ENCODE measurements at places on chromosomes 12 and 14.

DNA sequence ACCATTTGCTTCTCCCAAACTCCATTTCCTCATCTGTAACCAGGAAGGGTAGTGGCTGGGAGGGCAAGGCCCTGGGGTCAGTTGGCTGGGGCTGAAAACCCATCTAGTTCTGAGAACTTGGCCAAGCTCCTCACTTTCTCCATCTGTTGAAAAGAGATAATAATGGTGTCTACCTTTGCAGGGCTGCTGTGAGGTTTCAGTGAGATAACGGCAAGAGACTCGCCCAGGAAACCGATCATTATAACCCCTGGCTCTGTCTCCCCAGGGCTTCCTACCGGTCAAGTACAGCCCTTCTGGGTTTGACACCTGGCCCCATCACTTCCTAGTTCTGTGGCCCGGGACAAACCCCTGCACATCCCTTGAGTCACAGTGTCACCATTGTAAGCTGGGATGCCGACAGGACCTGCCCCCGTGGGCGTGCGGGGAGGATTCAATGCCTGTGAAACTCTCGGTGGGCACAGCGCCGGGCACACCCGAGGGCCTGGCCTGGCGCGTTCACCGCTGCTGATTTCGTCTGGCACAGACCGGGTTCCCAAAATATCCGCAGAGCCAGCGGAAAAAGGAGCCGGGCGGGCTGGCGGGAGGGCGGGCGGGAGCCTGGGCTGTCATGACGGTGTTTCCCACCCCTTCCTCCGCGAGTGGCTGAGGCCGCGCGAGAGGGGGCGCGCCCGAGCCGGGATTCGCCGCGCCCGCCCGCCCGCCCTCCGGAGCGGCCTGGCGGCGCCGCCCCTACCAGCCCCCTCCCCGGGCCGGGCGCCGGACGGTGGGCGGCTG is 4.4 kb downstream of the KMT5A start:
- H3K4me3 ChIP-seq = peak overlapping the region; percentile 83
- H3K27ac ChIP-seq = peak overlapping the region; percentile 48
- peaks cover 25% of the 10 kb centered on the region for H3K36me3 ChIP-seq
- peaks cover 16% of the 10 kb centered on the region for H3K4me1 ChIP-seq
- H3K27me3 ChIP-seq = no peaks in the 10 kb centered on the region
- DNase-seq = peak; percentile 80

DNA sequence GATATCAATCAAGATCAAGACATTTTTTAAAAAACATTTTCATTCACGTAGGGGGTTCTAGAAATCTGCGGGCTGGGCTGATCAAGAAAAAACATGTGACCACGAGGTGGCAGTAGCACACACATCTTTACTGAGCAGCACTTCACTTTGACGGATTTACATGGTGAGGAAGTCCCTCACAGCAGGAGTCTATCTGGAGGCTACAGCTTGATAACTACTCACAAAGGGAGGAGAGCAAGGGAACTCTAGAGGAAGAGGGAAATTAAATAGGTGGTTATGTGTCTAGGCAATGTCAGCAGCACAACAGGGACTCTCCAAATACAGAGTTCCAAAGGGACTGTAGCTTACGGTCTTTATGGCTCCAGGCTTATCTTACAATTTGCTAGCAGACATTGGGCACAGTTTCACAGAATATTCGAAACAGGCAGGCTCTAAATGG is 248.1 kb downstream of the DPY19L2 start:
- no peaks in the 10 kb centered on the region for H3K36me3 ChIP-seq
- no peaks in the 10 kb centered on the region for H3K27me3 ChIP-seq
- H3K4me3 ChIP-seq = no peak overlapping the region
- peak; percentile 59 for DNase-seq
- no peaks in the 10 kb centered on the region for H3K4me1 ChIP-seq
- H3K27ac ChIP-seq = no peak overlapping the region

DNA sequence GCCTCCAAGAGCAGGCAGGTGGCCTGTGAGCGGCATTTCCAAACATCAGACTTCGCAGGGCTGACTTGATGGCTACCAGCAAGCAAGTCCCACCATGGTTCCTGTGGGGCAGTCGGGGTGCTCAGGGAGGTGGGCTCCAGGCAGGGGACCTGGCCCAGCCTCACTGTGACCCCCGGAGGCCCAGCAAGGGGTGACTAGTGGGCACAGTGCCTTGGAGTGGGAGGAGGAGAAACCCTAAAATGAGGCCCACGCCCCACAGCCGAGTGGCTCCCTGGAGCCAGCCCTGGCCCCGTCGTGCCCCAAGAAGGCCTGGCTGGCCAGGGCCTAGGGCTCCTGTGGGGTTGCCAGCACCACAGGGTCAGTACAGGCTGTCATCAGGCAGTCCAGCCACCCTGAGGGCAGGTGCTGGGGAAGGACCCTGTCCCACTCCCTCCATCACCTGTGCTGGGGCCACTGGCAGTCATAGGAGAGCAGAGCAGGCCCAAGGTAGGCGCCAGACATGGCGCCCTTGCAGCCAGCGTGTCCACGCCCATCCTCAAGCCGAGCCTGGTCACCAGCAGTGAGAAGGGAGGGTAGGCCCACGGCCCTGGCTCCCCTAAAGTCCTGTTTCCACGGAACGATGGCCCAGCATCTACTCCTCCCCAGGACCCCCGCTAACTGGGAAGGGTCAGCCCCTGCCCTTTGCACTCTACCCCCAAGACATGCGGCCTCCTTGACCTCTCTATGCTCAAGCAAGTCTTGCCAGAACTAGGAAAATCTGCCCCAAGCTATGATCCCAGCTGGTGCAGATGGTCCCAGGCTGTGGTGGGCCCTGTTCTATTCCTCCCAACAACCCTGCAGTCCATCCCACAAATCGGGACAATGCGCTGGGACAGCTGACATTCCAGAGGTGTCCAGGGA is 144.2 kb upstream of the C14orf180 start:
- DNase-seq = no peak
- peaks cover 1% of the 10 kb centered on the region for H3K4me1 ChIP-seq
- no peak overlapping the region for H3K27ac ChIP-seq
- no peaks in the 10 kb centered on the region for H3K36me3 ChIP-seq
- no peak overlapping the region for H3K4me3 ChIP-seq

- peak; percentile 18 for DNase-seq
- peaks cover 4% of the 10 kb centered on the region for H3K36me3 ChIP-seq
- no peak overlapping the region for H3K4me3 ChIP-seq
- no peak overlapping the region for H3K27ac ChIP-seq
- peaks cover 30% of the 10 kb centered on the region for H3K27me3 ChIP-seq
Observed at GRCh38 chr14:104130974-104131651, 7.3 kb upstream of the KIF26A start.

GRCh38 chr12:110857528-110857927 is 10.7 kb downstream of the CCDC63 start:
- no peak for DNase-seq
- H3K27ac ChIP-seq = no peak overlapping the region
- H3K27me3 ChIP-seq = peaks cover 27% of the 10 kb centered on the region
- H3K4me1 ChIP-seq = no peaks in the 10 kb centered on the region

GRCh38 chr12:14937689-14938088 is 648 bp downstream of the ERP27 start:
- peaks cover 7% of the 10 kb centered on the region for H3K4me1 ChIP-seq
- no peak overlapping the region for H3K27ac ChIP-seq
- no peaks in the 10 kb centered on the region for H3K27me3 ChIP-seq
- no peak for DNase-seq

- H3K36me3 ChIP-seq = no peaks in the 10 kb centered on the region
- no peak for DNase-seq
- H3K27ac ChIP-seq = no peak overlapping the region
- H3K4me1 ChIP-seq = peaks cover 1% of the 10 kb centered on the region
- no peak overlapping the region for H3K4me3 ChIP-seq
Observed at GRCh38 chr12:62839869-62840660, 94.9 kb downstream of the PPM1H start.

GRCh38 chr14:90421001-90421631 is 24.3 kb downstream of the CALM1 start:
- H3K36me3 ChIP-seq = no peaks in the 10 kb centered on the region
- H3K4me1 ChIP-seq = peaks cover 5% of the 10 kb centered on the region
- no peak overlapping the region for H3K4me3 ChIP-seq
- DNase-seq = no peak

- no peaks in the 10 kb centered on the region for H3K36me3 ChIP-seq
- H3K27me3 ChIP-seq = no peaks in the 10 kb centered on the region
- H3K4me1 ChIP-seq = no peaks in the 10 kb centered on the region
- no peak overlapping the region for H3K27ac ChIP-seq
- DNase-seq = peak; percentile 63
Observed at GRCh38 chr12:62006076-62006732, 254.0 kb upstream of the USP15 start.

GRCh38 chr12:130977743-130978095 is 24.0 kb downstream of the ADGRD1 start:
- no peaks in the 10 kb centered on the region for H3K36me3 ChIP-seq
- H3K27me3 ChIP-seq = no peaks in the 10 kb centered on the region
- DNase-seq = no peak
- no peak overlapping the region for H3K4me3 ChIP-seq
- H3K27ac ChIP-seq = no peak overlapping the region

GRCh38 chr12:29752121-29752520 is 31.6 kb downstream of the TMTC1 start:
- H3K4me3 ChIP-seq = no peak overlapping the region
- no peaks in the 10 kb centered on the region for H3K27me3 ChIP-seq
- H3K36me3 ChIP-seq = peaks cover 87% of the 10 kb centered on the region
- no peak for DNase-seq
- peaks cover 8% of the 10 kb centered on the region for H3K4me1 ChIP-seq

DNA sequence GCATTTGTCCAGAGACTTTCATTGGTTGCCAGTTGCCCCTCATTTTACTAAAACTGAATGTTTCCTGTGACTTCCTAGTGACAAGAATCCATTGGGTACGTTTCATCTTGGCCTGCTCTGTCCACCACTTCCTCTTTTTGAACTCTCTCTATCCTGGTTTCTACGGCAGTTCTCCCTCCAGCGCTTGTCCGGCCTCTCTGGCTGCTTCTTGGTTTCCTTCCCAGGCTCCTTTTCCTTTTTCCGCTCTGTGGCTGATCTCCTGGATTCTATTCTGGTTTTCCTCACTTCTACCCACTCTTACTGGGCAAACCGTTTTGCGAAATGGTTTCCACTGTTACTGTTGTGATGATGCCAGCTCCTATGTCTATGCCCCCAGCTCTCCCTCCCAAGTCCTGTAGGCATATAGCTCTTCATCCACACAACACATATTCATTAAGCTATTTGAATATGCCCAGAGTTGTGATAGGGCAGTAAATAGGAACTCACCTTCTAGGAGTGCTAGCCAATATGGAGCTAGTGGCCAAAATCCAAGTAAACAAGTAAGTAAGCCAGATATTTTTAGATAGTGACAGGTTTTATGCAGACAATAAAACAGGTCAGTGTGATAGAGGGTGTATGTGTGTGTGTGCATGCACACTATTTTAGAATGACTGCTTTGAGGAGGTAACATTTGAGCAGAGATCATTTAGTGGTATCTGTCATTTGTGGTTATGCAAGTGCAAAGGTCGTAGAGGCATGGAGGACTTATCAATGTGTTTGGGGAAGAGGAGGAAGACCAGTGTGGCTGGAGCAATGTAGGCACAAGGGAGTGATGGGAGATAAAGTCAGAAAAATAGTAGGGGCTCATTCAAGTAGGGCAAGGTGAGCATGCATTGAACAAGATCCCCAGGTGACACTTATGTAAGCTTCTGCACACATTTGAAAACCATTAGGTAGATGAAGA is 27.9 kb upstream of the CTDSP2 start:
- H3K4me1 ChIP-seq = peaks cover 2% of the 10 kb centered on the region
- H3K4me3 ChIP-seq = no peak overlapping the region
- H3K27me3 ChIP-seq = no peaks in the 10 kb centered on the region
- no peak for DNase-seq
- H3K36me3 ChIP-seq = no peaks in the 10 kb centered on the region
- H3K27ac ChIP-seq = no peak overlapping the region
